ENCODE measurements at places on chromosomes 4 and X.
A peak's percentile ranks its signal among the peaks of the same experiment; 100 is the strongest.

DNA sequence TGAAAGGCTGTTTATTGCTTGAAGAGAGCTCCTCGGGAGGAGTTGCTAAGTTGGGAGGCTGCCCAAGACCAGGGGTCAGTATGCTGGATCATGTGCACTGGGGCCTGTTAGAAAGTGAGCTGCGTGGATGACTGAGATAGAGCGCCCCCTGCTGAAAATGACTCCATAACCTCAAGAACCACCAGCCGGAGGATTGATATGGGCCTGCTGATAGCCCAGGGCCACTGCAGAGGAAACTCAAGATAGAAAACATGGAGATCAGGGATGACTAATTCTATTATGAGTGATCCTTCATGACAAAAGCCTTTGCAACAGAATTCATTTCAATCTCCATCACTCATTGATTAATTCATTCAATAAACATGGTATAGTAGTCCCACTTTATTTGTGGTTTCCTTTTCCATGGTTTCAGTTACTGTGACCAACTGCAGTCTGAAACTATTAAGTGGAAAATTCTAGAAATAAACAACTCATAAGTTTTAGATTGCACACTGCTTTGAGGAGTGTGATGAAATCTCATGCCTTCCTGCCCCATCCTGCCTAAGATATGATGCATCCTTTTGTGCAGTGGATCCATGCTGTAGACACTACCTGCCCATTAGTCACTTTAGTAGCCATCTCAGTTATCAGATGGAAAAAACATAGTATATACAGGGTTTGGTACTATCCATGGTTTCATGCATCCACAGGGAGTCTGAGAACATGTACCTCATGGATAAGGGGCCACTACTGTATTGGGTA is 126.7 kb upstream of the MBNL3 start:
- no peak for DNase-seq

- DNase-seq, result no peak
Observed at GRCh38 chr4:176767183-176767582, 25.5 kb downstream of the VEGFC start.

DNA sequence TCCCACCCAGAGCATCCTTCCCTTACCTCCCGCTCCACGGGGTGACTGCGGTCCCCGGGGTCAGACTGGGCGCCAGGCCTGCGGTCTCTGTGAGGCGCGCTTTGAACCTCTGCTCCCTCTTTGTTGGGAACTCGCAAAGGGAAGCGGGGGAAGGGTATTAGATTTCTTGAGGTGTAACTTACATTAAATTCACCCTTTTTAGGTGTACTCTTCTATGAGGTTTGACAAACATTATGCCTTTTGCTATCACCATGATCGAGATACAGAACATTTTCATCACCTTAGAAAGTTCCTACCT is 569 bp downstream of the DCK start:
- DNase-seq, result no peak

GRCh38 chr4:68494688-68495087 is 47.4 kb downstream of the TMPRSS11E start:
- DNase-seq, result no peak

DNA sequence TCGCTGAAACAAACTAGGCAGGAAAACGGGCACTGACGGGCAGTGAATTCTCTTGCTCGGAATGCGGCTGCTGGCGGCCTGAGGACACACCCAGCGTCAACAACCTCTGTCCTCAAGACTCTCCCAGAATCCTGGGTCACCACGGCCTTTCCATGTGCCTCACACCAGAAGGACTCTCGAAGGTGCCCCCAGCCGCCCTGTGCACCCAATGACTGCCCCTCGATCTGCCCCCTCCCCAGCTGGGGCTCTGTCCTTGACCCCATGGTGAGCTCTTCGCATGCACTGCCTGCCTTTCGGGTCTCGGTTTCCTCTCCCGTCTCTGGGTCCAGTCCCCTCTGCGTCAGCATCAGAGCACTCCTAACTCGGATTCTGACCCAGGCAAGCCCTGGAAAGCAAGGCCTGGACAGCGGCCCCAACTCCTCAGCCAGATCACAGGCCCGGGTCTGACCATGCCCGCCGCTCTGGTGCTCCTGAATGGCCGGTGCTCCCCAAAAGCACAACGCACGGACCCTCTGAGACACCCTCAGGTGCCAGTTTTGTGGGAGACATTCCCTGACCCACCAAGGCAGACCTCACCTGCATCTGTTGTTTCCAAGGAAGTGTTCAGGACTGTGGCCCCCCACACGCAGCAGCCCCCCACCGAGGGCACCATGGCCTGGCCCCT is 56.0 kb downstream of the ACOX3 start:
- DNase-seq, result no peak

DNA sequence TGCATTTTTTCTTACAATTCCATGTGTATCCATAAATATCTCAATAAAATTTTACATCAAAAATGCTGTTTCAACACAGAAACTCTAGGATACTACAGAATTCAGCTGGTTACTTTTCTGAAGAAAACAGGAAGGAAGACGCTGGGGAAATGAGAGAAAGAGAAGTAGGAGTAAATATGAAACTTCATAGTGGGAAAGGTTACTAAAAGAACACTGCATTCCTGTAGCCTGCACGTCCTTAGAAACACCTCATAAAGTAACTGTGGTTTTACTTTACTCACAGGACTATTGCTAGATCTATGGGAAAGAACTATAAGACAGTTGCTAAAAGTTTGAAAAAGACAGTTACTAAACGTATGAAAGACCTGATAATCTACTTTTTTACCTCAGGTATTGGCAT is 23.1 kb downstream of the ATP11C start:
- DNase-seq, result no peak

DNA sequence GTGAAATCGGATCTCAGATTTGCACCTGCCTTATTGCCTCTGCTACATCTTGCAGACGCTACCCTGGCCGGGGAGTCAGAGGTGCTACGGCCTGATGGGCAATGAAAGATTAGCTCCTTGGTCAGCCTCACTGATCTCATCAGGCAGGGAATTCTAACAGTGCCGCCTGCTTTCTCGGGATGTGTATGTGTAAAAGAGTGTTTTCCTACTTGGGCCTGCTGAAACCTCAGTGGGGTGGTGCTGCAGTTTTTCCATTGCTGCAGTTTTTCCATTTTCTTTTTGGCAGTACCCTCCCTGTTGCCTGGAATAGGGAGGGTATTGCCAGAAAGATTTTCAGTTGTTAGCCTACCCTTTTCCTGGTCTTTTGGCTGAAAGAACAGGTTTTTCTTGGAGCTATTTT is 117.5 kb downstream of the CDKL5 start:
- no peak for DNase-seq

- DNase-seq, result no peak
Observed at GRCh38 chr4:163382178-163382869, 38.6 kb downstream of the NPY5R start.

GRCh38 chr4:101730291-101731117 is 60.0 kb upstream of the BANK1 start:
- DNase-seq, result no peak

DNA sequence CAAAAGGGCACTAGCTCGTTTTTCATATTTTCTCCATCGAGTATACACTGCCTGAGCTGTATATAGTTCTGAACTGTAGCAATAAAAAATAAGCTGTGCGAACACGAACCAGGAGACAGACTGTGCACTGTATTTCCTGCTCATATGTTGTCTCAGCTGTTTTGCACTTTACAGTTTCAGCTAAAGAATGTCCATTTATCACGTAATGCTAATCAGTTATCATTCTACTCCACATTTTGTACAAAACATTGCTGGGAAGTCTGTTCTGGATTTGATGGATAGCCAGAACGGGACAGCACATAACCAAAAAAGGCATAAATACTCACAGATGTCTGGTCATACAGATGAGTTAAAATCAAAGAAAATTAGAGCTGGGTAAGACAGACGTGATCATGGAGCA is 315.5 kb upstream of the ADGRL3 start:
- no peak for DNase-seq

- DNase-seq, result no peak
Observed at GRCh38 chr4:33722254-33722653, 2522.1 kb downstream of the ARAP2 start.

GRCh38 chr4:82820689-82821088 is 22.1 kb upstream of the SCD5 start:
- no peak for DNase-seq

- DNase-seq, result no peak
Observed at GRCh38 chrX:47514533-47515235, 31.7 kb upstream of the ZNF41 start.

GRCh38 chr4:121462660-121463261 is 81.9 kb upstream of the QRFPR start:
- DNase-seq, result no peak

GRCh38 chrX:72621625-72622485 is 49.2 kb upstream of the HDAC8 start:
- no peak for DNase-seq

DNA sequence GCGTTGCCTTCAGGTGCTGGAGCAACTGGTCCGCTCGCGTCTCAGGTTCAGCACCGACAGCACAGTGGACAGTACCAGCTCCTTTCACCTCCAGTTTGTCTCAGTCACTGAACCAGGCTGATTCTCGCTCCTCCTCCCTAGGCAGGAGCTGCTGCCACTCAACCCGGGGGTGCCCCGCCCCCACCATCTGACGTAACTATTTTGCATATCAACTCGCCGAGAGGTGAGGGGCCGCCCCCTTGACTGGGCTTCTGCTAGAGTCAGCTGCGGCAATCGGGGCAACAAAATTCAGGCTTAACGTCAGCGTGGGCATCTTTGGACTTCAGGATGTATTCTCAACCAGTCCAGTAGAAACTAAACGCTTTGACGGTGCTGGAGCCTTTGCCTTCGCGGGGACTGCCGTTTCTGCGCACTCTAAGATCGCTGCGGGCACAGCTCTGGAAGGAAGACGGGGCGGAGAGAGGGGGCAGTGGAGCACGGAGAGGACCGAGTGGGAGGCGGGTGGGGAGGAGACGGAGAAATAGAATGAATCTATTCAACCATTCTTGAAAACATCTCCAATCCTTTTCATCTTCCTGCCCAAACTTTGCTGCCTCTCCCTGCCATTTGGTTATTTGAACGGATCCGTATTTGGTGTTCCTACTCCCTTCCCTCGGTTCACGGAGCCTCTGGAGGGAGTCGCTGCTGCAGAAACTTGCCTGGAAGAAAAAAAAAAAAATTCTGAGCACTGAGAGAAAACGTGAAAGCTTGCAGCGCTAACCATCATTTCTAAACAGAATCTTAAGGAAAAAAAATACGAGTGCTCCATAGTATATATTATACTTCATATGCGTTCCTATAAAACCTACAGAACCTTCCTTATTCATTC is at the start of gene FSTL5:
Gene FSTL5, minus strand, starts transcription at position 109 of the 868 bp plus-strand sequence. CDS start 52,604 bp downstream, outside the sequence.
- peak; percentile 89 for DNase-seq

DNA sequence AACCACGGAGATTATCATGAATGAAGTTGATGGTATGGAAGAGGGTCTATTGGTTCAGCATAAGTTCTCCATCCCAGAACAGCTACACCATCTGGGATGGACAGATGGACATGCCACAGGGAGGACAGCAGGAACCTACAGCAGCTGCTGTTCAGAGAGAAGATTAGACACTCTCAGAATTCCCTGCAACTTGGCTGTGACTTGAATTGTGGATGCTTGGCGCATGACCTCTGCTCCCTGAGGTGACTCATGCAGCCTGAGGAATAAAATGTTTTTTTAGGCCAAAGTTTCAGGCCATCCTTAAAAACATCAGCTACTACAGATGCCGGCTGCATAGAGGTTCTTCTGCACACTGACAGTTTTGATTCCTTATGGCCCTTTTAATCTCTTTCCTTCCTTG is 97.3 kb downstream of the RS1 start:
- DNase-seq, result no peak

DNA sequence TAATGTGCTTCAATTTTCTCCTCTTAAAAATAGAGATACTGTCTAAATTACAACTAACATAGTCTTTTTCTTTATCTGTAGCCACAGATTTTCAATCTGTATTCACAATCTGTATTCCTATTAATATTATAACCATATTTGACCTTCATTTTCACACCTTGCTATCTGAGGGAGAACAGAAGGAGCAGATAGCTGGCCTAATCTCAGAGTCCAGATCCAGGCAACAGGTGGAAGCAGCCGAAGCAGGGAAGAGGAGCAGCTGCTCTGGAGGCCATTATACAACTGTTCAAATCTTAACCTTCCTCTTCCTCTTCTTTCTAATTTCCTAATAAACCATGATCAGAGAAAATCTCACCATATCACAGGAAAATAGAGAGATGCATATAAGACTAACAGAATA is 14.2 kb downstream of the SEPSECS start:
- no peak for DNase-seq

- no peak for DNase-seq
Observed at GRCh38 chr4:23412701-23413100, 477.1 kb downstream of the PPARGC1A start.

GRCh38 chrX:81082649-81083048 is 119.1 kb downstream of the HMGN5 start:
- no peak for DNase-seq

GRCh38 chr4:71212216-71212615 is 126.6 kb upstream of the SLC4A4 start:
- DNase-seq, result no peak

DNA sequence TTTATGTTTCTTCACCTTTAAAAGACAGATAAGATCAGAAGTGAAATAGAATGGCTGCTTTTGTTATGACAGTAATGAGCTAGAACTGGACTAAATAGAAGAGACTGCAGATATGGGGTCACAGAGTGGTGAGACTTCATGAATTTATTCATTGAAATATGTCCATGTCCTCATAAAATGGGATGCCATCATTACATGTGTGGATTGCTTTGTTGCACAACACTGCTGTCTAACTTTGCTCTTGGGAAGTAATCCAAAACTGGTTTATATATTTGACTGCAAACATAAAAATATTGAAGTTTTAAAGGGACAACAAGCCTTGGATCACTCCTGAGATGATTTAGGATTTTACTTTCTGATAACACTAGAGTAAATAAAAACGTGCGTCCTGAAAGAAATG is 209.2 kb upstream of the FAT4 start:
- no peak for DNase-seq

- DNase-seq, result no peak
Observed at GRCh38 chrX:136708348-136708747, 60.4 kb downstream of the CD40LG start.

DNA sequence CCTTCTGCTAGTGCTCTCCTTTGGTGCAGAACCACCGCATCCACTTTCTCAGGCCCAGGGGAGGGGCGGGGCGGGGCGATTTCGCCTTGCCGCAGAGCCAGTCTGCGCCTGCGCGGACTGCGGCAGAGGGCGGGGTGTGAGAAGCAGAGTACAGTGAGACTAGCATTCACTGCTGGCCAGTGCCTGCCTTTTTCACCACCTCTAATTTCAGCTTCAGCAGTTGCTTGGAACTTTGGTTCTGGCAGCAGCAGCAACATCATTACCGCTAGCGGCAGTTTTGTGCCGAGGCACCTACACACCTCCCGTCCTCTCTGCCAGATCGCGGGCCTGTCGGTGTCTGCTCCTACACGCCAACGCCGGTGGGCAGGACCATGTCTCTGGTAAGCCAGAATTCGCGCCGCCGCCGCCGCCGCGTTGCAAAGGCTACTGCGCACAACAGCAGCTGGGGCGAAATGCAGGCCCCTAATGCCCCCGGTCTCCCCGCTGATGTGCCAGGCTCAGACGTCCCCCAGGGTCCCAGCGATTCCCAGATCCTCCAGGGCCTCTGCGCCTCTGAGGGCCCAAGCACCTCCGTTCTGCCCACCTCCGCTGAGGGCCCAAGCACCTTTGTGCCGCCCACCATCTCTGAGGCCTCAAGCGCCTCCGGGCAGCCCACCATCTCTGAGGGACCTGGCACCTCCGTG is at the start of gene MAGEE1:
Gene MAGEE1, plus strand, starts transcription at position 151 of the 683 bp plus-strand sequence. Its CDS starts 221 bp downstream, at position 372.
- DNase-seq, result no peak
